ENCODE measurements at places on chromosomes 1 and 21.

DNA sequence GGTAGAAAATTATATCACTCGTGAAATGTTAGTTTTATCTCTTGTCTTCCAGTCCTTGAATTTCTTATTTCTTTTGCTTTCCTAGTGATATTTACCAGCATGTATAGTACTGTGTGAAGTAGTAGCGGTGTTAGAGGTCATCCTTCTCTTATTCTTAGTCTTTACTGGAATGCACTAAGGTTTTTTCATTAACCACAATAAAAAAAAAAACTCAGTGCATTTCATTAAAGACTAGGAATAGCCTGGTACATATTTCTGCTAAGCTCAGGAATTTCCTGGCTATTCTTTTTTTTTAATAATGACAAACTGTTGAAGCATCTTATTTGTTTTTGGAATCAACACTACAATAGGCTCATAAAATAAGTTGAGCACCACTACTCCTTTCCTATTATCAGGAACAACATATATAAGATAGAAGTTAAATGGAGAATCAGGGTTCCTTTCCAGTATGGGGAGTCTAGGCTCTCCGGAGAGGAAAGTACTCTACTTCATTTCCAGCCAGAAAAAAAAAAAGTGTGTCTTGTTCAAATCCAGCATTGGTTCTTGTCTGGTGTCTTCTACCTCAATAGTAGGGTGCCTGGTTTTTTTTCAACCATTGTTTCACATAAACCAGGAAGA is 60.0 kb downstream of the TNFSF18 start:
- DNase-seq, result no peak

DNA sequence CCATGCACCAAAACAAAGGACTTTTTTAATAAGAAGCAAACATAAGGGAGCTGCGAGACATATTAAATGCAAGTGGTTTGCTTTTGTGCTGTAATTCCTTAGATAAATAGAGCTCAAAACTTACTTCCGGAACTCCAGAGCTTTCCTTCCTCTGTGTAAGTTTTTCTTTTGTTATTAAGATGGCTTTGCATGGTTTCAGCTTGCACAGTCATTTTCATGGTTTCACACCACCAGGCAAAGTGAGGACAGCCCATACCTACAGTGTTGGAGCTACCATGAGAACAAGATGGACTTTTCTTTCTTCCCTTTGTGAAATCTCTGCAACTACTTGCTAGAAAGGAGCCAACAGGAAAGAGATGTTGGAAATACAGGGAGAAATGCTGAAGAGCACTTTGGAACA is 368.0 kb downstream of the SETD4 start:
- DNase-seq, result no peak

GRCh38 chr1:20373764-20374163 is 83.1 kb downstream of the VWA5B1 start:
- no peak for DNase-seq

DNA sequence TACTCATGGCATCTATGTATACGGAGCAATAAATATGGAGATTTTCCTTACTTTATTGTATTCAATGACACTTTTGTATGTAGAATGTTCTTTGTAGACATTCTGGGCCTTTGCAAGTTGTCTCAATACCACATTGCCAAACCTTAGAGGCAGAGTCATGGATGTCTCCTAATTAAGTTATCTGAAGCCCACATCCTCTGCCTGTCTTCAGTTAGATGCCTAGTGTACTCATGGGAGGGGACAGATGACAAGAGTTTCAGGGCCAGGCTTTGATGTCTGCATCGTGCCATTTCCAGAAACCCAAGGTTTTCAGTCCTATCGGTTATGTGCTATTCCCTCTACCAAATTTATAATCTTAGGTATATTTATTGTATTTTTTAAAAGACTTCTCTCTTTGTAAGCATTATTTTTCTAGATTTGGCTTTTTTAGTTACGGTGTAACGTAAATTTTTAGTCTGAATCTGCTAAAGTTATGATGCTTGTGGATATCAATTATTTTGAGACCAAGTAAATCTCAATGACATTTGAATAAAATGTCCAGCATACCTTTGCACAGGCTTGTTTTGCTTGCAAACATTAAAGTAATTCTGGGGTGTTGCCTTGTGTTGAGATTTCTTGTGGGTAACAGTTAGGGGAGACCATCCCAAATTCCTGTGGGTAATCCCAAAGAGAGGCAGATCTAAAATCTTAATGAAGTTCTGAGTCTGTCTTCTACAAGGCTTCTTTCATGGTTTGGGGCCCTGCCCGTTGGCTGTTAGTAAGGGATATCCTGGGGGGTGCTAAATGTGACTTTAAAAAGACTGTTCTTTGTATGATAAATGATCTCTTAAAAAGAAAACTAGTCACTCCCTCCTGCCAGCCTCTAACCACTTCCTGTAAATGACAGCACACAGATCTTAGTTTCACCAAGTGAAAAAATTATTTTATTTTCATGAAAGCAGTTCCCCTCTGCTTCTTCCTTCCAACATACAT is 8.0 kb upstream of the MACF1 start:
- no peak for DNase-seq

GRCh38 chr1:232192781-232193450 is 437.0 kb downstream of the SIPA1L2 start:
- no peak for DNase-seq

DNA sequence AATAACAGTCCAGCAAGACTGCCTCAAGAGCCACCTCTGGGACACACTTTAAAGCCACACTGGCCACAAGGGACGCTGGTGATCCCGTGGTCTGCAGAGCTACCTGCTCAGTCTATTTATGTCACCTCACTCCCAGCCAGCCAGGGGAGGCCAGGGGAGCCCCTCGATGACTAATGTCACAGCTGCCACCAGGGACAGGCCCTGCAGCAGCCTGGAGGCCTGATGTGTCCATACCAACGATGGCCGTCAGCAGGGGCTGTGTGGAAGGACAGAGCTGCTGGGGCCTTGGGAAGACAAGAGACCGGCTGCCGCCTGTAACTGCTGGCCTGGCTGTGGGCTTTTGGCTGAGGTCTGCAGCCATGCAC is 71.0 kb downstream of the SIK1 start:
- DNase-seq, result no peak

- no peak for DNase-seq
Measured at GRCh38 chr1:26922901-26923300, 1.4 kb downstream of the NUDC start.

- no peak for DNase-seq
Measured at GRCh38 chr1:77139389-77139788, 79.8 kb downstream of the PIGK start.

DNA sequence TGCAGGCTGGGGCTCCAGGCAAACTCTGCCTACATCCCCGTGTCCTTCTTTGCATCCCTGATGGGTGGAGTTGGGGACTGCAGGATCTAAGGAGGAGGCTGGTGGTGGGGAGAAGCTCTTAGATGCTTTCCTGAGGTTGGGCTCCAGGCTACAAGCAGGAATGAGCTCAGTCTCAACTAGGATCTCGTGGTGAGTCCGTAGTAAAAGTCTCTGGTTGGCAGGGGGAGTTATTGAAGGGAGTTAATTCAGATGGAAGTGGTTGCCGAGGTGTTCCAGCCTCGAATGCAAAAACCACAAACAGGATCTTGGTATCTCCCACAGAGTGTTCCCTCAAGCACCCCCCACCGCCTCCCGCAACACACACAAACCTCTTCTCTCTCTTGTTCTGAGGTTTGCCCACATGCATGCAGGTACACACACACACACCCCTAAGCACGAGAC is 35.0 kb downstream of the TMCC2 start:
- DNase-seq, result no peak

DNA sequence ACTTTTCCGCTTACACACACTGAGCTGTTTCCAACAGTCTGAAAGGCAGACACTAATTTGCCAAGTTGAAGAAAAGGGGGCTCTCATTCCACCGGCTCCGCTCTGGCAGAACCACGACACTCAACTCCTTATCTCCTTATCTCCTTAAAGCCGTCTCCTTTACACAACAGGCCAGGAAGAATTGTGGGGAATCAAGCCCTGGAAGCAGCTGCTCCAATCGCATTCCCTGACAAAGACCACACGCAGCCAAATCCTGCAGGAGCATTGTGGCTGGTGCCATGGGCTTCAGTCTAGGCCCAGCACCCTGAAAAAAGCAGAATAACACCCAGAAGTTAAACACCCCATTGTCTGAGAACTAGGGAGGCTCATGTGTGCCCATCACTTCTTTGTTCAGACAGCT is 24.1 kb downstream of the SUSD4 start:
- DNase-seq, result no peak

Data from activated CD8-positive, alpha-beta memory T cell treated with anti-CD3 and anti-CD28 coated beads for 1 hour (primary cell).